ENCODE measurements at places on chromosomes 12 and 14.

GRCh38 chr14:93115069-93115820 is 480 bp downstream of the ITPK1 start:
- no peak for DNase-seq

DNA sequence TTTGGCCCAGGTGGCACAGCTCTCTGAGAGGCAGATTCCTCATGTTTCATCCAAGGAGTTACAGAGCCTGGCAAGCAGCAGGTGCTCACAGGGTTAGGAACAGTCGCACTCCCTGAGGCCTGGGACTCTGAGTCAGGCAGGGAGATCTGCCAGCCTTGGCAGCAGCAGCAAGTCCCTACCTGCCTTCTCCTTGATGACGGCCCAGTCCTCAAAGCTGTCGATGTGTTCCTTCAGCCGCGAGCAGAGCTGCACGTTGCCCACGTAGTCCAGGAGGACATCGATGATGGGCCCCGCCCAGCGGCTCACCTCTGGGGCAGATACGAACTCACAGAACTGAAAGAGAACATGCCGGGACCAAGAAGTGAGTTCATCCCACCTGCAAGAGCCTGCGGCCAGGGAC is 10.4 kb downstream of the FAM181A start:
- no peak for DNase-seq

DNA sequence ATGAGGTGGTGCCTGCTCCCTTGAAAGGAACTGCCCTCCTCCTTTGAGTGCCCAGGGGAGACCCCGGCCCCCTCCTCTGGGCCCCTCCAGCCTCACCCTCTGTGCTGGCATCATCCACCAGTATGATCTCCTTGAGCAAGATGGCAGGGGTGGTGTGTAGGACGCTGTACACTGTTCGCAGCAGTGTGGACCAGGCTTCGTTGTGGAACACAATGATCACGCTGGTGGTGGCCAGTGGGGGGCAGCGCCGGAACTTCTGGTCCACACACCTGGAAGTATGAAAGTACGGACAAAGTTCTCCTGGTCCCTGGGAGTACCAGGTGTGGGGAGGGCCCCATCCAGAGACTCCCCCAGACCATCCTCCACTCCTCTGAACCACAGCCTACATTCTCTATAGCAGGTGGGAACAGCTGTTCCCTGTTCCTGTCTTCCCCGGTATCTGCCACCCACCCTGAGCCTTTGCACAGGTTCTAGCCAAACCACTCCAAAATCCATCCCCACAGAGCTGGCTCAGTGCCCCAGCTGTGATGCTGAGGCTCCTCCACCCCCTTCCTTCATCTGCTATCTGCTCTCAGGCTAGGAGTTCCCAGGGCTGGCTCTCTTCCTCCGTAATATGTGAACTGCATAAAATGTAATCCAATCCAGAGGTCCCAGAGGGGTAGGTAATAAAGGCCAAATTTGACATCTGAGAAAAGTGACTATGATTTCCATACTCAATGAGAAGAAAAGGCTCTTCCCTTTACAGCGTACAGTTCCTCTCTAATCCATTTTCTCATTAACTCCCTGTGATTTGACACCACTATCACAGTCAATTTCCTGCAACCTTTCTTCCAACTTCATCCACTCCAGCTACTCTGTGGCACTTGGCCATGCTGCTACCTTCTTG is 13.9 kb downstream of the GALNT6 start:
- no peak for DNase-seq

DNA sequence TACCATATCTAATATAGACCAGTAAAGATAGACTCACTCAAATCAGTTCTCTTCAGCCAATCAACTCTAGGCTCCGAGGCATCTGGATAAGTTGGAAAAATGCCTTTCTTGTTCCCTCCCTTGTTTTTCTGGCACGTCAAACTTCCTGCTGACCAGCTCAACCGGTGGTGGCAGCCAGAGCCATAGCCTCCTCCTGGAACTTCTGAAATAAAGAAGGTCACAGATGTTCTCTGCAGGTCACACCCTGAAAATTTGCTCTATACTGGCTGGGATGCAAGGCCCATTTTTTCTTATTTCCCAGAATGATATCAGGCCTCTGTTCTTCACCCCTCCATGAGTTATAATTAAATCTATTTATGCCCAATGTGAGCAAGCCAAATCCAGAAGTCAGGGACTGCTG is 81.9 kb downstream of the BMP4 start:
- no peak for DNase-seq

DNA sequence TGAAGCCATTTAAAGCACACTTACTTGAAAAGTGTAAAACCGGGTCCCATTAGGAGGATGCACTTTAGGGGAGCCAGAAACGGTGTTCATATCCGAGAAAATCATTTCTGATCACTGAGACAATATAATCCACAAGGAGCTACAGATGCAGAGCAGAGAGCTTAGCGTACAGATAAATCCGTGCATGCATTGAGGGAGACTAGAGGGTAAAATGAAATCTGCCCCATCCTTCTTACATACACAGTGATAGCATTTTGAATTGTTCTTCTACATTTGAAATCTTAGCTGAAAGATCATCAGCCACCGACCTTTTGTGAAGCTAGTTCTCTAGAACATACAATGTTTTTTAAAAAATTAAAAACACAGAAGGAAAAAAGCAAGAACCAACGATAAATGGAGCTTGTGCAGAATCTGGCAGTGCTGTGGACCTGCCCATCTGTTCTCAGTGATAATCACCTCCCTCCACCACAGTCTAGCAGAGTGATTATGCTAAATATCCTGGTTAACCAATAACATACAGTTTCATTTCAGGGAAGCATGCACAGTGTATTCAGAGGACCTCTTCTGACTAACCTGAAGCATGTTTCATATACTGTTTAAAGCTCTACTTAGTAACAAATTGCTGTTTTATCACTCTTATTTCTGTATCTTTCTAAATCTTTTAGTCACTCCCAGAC is 161.1 kb downstream of the PPFIA2 start:
- DNase-seq: no peak

- no peak for DNase-seq
Observed at GRCh38 chr12:92539976-92540781, 162.6 kb upstream of the PLEKHG7 start.

DNA sequence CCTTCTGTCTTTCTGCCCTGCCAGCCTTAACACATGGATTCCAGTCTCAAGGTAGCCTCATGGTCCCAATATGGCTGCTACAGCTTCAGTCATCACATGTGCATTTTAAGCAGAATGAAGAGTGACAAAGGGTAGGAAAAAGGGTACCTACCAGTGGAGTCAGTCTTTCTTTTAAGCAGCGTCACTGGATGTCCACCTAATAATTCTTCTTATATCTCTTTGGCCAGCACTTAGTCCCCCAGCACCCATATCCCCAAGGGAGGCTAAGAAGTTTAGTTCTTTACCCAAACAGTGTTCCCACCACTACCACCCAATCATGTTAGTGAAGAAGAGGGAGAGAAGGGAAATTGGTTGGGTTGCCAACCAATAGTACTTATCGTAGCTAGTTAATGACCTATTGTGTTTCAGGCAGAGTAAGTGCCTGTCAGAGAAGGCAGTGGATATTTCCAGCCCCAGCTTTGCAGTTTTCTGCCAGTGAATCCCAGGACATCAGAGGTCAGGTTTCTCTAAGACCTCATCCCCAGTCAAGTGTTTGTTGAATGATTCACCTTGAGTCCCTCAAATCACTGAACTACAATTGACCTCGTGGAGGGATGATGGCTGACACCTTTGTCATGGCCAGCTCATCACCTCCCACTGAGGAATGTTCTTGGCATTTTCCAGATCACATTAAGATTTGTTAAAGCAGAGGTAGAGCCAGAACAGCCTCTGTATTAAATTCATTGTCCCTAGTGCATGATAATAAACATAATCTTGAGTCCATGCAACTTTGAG is 250.9 kb upstream of the CRY1 start:
- DNase-seq: peak; percentile 78

DNA sequence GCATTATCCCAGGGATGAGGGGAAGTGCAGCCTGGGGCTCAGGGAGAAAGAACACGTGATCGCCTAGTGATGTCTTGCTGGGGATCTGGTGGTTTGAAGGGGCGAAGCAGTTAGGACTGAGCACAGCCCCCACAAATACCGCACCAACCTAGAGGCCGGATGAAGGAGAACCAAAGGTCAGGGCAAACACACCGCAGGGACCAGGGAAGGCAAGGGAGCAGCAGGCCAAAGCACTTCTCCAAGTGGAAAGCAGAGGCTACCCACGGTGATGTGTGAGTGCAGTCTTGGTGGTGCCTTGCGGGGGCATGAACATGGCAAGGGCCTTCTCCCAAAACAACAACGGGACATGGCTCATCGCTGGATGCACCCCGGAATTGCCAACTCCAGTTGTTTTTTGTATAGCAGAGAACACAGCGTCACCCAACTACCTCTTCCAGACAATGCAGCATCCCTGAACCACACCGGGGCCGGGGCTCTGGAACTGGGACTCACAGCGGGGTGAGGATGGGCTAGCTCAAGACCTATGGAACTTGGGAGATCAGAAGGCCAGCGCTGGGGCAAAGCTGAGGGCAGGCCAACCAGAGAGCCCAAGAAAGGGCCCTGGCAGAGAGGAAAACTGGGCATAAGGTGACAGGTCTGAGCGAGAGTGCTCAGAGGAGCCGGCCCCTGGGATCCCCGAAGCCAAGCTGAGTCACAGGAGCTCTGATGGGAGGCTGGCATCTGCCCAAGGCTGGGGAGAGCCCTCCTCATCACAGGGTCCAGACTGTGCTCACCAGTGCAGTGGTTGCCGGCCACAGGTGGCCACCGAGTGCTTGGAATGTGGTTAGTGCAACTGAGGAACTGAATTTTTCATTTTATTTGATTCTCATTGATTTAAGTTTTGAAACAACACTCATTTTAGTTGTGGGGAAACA is 11.1 kb downstream of the GALNT16 start:
- DNase-seq: no peak

DNA sequence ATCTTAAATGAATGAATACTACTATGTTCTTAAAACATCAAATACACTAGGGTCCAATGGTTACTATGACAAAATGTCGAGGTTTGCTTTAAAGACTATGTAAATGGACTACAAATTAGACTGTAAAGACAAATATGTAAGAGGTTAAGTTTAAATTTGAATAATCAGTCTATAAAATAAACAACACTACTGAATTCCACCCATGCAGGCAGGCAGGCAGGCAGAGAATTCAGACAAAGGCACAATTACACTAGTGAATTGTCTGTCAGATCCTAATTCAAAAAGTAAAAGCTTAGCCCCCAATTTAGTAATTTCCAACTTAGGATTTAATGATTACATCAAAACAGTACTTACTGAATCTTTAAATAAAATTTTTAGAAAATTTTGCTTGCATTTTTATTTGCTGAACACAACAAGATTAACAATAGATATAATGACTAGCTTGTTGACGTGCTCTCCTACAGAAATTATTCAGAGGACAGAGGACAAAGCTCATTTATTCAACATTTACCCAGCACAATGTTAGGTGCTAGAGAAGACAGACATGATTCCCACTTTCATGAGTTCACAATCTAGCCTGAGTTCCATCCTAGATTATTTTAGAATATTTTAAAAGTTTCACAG is 97.4 kb downstream of the CDK17 start:
- no peak for DNase-seq

DNA sequence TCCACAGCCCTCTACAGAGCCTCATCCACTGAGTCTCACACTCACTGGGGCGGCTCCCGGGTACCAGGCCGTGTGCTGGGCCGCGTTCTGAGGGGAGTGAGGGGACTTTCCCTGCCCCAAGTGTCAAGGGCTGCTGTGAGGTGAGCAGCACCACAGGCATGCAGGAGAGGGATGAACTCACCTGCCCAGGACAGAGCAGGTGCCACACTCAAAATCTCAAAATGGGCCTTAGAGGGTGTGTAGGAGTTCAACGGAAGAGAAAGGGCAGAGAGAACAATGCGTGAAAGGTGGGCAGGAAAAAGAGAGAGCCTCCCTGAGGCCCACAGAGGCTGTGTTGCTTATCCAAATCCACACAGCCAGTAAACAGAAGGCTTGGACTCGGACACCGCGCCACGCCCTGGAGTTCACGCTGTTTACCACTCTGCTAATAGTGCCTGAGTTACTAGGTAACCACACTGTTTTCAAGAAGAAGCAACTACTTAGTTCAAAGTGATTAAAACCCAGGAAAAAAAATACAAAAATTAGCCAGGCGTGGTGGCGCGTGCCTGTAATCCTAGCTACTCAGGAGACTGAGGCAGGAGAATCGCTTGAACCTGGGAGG is 32.7 kb downstream of the TSPAN11 start:
- no peak for DNase-seq

- no peak for DNase-seq
Observed at GRCh38 chr14:100172811-100173210, 13.4 kb upstream of the DEGS2 start.

- no peak for DNase-seq
Observed at GRCh38 chr12:108672054-108672453, 38.4 kb upstream of the SELPLG start.

DNA sequence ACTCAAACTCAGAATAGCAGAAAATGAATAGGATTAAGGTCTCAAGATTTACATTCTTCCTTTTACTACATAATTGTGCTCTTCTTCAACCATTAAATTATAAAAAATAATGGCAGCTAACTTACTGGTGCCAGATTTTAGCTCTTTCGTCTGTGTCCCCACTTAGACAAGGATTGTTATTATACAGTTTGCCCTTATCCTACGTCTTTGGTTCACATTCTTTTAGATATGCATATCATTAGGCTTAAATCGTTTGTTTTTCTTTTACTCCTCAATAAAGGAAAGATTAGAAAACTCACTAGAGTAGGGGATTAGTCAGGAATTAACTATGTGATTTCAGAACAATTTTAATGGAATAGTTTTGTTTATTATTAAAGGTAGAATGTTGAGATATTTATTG is 129.6 kb upstream of the GARIN2 start:
- no peak for DNase-seq

GRCh38 chr12:49934505-49934904 is 16.0 kb upstream of the AQP2 start:
- no peak for DNase-seq

DNA sequence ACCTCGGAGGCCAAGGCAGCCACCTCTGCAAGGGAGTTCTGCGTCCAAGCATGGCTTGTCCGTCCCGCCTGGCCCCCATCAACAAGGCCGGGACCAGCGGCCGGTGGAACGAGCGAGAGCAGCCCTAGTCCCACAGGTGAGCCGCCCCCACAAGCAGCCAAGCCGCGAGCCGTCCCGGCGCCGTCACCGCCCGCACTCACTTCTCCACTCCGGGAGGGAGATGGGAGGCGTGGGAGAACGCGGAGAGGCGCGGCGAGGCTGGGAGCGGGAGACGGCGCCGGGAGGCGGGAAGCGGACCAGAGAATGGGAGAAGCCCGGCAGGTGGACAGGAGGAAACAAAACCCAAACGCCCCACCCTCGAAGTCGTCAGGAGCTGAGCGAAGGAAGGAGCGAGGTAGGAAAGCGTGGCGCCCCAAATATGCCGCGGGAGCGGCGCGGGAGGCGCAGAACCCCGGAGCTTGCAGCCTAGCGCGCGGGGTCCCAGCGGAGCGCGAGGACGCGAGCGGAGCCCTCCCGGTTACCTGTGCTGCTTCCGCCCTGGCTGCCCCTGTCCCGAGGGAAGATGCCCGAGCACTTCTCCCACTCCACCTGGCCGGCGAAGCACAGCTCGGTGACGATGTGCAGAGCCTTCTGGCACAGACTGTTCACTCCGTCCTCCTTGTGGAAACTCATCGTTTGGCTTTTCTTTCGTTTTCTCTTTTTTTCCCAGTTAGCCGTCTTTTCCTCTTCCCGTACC is 600 bp downstream of the SYT10 start:
- DNase-seq: no peak

GRCh38 chr14:59631237-59631636 is 54.6 kb upstream of the CCDC175 start:
- no peak for DNase-seq

Data from non-pigmented ciliary epithelial cell (primary cell).